ENCODE measurements at places on chromosomes 12 and 14. TPM values are rescaled to one million over a fixed set of nuclear protein-coding genes. Genes with fewer than 3 reads are reported as not detected.
A peak's percentile ranks its signal among the peaks of the same experiment; 100 is the strongest.

ENDOU gene
- polyA plus RNA-seq, result 0.21 TPM

GRCh38 chr12:15130541-15130940 lies 90.7 kb downstream of the RERG start:
- DNase-seq, result no peak

GRCh38 chr12:122593910-122594309 lies 66.9 kb downstream of the KNTC1 start:
- no peak for DNase-seq

GRCh38 chr14:99186956-99187690 lies 84.9 kb downstream of the BCL11B start:
- DNase-seq, result no peak

- no peak for DNase-seq
Measured at GRCh38 chr12:56921346-56921745, 12.9 kb downstream of the SDR9C7 start.

- no peak for DNase-seq
Measured at GRCh38 chr14:87816416-87816815, 176.6 kb downstream of the GALC start.

DNA sequence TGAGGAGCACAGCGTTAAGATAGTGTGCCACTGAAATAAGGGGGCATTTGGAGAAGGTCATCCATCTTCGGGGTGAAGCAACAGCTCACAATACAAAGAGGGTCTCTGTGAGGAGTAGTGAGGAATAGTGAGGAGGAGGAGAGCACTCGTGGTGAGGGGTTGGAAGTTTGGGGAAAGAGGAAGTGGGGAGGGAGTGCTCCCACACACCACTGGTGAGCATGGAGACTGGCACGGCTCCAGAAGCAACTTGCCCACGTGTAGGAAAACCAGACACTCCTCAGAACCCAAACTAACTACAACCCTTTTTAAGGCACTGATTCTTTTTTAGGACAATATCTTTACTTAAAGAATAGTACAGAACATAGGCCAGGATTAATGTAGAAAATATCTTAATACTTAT lies 48.9 kb downstream of the GALNT8 start:
- DNase-seq, result no peak

- DNase-seq, result no peak
Measured at GRCh38 chr14:104297721-104298401, 159.5 kb downstream of the KIF26A start.

DNA sequence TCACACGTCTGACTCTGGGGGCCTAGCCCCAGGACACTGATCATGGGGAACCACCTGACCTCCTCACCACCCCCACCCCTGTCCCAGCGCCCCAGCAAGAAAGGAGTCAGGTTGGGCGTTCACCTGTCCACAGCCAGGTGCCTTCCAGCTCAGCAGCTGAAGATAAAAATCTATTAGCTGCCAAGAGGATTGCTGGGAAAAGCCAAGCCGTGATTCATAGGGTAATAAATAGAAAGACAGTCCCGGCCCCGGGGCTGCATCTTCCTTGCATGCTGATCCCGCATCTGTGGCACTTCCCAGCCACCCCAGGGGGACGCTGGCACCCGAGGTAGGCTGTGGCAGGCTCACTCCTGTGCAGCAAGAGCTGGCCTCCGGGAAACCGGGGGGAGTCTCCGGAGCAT lies 70.2 kb upstream of the NCOR2 start:
- DNase-seq, result no peak

TMEM52B gene
- not detected for polyA plus RNA-seq

- DNase-seq, result no peak
Measured at GRCh38 chr12:67450441-67450840, 181.3 kb downstream of the CAND1 start.

GNB3 gene
- not detected for polyA plus RNA-seq

GRCh38 chr14:102088012-102088792 lies 1.4 kb upstream of the HSP90AA1 start:
- DNase-seq, result peak; percentile 48

DNA sequence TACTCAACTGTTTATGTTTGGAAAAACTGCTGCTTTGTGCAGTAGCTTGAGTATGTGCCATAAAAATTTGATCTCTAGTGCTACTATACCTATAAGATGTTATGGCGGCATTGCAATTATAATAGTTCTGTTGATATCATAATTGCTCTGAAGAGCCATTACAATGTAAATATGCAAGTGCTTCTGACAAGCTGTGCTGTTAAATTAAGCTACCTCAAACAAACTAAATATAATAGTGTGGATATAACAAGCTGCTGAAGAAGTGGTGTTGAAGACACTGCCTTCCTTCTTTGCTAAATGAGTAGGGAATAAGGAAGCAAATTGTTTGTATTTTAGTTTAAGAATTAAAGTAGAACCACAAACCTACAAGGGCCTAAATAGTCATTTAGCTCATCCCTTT lies 301.0 kb upstream of the MIS18BP1 start:
- no peak for DNase-seq

GRCh38 chr14:35046751-35047536 lies 872 bp downstream of the FAM177A1 start:
- DNase-seq, result no peak

- no peak for DNase-seq
Measured at GRCh38 chr14:87149583-87150354, 843.2 kb downstream of the GALC start.

- DNase-seq, result no peak
Measured at GRCh38 chr12:18415227-18415626, 153.9 kb downstream of the PIK3C2G start.

DNA sequence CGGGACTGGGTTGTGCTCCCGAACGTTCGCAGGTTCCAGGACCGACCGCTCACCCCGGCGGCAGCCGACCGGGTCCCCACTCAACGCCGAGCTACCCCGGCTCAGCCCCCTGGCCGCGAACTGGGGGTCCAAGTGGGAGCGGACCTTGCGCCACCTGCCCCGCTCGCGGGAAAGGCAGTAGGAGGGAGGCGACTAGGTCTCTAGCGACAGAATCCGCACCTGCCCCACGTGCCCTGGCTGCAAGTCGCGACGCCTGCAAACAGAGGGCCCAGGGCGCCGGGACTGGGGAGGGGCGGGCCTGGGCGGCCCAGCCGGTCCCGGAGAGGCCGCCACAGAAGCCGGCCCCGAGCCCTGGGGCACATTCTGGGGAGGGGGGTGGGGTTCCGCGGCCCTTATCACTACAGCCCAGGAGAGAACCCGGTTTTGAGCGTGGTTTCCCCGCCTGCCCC lies 239.2 kb upstream of the CPNE8 start:
- no peak for DNase-seq

- DNase-seq, result no peak
Measured at GRCh38 chr14:105050551-105050897, 14.7 kb downstream of the GPR132 start.

DNA sequence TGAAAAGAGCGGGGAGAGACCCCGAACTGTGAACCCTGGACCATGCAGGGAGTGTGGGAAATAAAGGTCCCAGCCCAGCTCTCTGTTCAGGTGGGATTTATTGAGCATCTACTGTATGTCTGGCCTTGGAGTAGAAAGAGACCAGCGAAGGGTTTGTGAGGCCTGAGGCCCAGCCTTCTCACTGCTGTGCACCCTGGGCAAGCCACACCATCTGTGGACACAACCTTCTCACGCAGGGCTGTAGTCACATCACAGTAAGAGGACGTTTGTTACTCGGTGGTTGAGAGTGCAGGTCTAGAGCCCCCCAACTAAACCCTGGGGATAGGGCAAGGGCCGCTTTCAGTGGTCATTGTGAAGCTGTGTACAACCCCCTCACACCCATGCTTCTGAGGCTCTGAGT lies 18.2 kb downstream of the FAM222A start:
- DNase-seq, result no peak

DNA sequence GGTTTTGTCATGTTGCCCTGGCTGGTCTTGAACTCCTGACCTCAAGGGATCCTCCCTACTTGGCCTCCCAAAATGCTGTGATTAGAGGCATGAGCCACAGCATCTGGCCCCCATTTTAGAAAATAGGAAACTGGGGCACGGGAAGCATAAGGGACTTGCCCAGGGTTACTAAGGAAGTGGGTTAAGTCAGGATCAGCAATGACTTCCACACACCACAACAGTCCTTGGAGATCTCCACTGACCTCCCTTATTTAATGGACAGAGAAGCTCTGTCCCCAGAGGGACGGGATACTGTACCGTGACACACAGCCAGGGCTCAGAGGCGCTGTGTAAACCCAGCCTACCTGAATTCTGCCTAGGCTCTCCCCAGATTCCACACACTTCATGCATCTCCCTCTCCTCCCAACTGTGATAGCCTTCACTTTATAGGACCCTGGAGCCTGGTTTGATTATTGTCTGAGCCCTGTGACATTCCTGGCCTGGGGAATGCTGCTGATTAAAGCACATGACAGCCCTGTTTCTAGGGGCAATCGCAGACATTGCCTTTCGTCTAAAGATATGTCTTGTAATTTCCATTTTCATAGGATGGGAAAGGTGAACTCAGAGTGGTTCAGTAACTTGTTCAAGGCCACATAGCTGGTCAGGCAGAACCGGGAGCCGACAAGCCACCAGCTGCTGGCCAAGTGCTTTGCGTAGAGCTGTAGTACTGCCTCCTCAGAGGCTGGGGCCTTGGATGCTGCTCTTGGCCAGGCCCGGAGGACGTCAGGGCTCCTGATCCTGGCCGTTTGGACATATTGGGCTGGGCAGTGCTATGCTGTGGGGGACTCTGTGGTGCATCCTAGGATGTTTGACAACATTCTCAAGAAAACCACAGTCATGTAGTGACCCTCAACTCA lies 20.8 kb downstream of the SERPINA1 start:
- DNase-seq, result no peak

DNA sequence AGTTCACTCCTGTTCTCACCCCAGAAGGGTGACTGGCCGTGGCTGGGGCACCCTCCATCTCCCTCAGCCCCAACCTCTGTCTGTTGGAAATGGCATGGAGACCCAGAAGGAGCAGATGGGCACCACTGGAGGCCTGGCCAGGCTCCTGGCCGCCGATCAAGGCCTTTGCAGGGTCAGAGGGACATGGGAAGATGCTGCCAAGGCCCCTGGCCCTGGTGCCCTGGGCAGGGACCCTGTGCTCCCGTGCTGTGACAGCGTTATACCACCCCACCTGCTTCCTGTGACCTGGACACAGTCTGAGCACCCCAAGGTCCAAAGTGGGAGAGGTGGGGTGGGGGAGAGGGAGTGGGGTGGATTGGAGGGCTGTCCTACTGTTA lies 3.5 kb downstream of the INF2 start:
- no peak for DNase-seq

ADAMTS20 gene
- polyA plus RNA-seq, result not detected

- no peak for DNase-seq
Measured at GRCh38 chr14:84282618-84283017, 1247.3 kb upstream of the FLRT2 start.

- DNase-seq, result no peak
Measured at GRCh38 chr12:52184813-52185212, 7.0 kb downstream of the KRT80 start.

BCL2L14 gene
- polyA plus RNA-seq, result not detected

DNA sequence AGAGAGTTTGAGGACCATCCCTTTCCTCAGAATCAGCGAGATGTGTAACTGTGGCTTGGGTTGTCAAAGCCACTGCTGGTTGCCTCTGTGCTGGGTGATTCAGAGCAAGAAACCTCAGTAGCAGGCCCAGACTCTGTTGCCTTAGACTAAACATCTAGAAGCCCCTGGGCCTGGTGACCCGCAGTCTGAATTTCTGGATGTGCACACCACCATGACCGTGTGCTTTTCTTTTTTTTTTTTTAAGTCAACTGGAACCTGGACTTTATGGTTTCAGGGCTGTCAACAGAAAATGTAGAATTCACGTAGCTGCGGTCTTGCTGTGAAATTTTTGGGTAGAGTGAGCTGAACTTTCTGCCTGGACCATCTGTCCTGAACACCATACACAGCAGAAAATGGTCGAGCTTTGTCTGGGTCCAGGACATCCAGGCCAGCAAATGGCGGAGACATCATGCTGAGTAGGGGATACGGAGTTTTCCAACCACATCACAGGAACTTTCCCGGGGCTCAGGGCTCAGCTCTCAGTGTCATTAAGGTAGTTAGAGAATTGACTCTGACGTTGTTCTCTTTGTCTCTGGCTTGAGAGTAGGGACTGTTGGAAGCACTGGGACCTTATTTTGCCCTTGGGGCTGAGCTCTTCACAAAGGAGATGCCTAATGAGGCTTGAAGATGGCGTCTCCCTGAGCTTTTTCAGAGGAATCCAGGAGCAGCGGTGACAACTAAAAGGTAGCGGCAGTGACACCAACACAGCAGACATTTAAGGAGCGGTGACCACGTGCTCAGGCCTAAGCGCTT lies 23.0 kb upstream of the BATF start:
- no peak for DNase-seq

DNA sequence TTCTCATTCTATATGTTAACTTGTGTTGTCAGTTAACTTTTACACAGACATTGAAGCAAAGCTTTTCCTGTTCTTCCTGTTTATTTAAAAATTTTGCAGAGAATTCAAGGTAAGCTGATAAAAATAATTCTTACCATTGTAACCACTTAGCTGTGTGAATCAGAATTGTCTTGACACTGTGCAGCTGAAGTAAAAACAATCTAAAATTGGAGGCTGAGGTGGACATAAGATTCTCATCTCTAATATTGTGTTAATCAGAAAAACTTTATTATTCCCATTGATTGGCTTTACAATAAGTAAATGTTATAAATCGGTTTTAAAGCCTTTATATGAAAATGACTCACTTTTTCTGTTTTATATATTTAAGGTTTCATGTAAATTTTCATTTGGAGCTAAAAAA lies 240.3 kb upstream of the PLEKHG7 start:
- no peak for DNase-seq

DNA sequence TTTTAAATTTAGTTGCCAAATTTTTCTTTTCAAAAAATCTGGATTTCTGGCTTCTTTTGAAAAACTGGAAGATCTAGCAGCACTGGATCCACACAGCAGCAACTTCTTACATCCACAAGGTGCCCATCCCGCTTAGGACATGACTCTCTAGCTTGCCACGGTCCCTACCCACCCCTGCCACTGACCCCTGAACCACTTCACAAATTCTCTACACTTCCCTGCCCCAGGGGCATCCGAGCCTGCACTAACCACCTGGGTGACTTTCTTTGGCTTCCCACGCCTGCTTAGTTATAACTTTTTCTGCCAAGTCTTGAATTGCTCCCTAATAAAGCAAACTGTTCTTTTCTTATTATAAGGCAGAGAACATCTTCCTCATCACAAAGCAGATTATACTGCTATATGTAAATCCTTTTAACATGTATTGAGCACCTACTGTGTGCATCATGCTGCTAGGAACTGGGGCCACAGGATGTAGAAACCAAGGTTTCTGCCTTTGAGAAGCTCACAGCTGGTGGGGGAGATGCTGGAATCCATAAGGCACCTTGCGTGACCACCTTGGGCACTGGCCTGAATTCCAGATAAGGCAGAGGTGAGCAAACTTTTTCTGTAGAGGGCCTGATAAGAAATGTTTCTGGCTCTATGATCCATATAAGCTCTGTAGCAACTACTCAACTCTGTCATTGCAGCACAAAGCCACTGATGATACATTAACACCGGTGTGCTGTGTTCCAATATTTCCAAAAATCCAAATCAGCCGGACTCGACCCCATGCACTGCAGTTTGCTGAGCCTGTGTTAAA lies 59.8 kb downstream of the ACTN1 start:
- DNase-seq, result no peak

DPPA3 gene
- not detected for polyA plus RNA-seq

DNA sequence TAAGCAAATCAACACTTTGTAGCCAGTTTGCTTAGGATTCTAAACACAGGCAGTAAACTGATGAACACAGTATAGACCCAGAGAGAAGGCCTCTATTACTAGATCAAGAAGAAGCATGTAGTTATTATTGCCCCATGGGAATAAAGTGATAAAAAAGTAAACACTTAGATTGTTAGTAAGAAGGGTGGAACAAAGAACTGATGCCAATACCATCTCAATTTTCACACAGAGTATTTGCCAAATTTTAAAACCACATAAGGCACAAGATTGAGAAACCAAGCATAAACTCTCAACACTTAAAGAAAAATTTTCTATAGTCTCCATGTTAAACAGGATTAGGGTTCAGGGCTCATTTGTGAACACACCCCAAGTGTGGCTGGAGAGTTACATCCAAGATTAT lies 77.0 kb upstream of the SYT1 start:
- no peak for DNase-seq

All from naive B cell (primary cell).